ENCODE measurements at places on chromosomes 4 and X.
A peak's percentile ranks its signal among the peaks of the same experiment; 100 is the strongest.

DNA sequence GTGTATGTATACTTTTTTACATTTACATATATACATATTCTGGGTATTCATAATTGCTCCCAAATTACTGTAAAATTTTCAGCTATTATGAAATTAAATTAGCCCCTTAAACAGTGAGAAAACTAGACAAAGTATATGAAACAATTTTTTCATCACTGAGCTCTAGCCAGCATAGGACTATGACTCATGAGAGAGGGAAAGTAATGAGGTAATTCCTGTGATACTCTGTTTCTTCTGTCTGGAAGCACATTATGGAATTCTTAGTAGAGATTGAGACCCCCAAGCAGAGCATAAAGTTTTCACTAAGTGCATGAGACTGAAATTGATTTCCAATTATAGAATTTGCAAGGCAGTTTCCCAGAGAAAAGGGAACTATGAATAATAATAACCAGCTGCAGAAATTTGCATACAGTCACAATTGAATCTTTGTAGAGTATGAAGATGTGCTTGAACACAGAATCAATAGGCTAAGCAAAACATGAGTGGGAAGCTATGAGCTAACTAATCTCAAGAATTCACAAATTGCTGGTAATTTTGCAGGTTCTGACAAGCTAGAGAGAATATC is 779.3 kb downstream of the ARAP2 start:
- DNase-seq = no peak

GRCh38 chr4:165926307-165926706 is 53.3 kb downstream of the TLL1 start:
- DNase-seq = no peak

GRCh38 chr4:128310266-128310697 is 22.7 kb upstream of the PGRMC2 start:
- DNase-seq = no peak

DNA sequence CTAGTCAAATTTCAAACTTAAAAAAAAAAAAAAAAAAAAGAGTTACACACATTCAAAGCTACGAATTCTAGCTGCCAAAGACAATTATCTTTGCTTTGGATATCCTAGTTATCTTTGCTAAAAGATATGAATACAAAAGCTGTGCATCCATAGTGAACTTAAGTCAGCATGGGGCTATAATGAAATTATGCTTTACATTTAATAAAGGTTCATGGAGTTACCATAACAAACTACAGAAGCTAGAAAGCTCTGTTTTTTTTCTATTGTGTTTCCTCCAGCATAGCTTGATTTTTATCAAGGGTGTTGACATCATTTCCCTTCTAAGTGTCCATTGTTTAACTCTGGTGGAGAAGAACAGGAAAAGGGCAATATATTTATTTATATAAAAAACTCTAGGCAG is 234.1 kb downstream of the ANKRD50 start:
- no peak for DNase-seq

- no peak for DNase-seq
Observed at GRCh38 chr4:5991405-5991804, 26.8 kb downstream of the C4orf50 start.

GRCh38 chr4:80585542-80585941 is 250.0 kb downstream of the CFAP299 start:
- no peak for DNase-seq

DNA sequence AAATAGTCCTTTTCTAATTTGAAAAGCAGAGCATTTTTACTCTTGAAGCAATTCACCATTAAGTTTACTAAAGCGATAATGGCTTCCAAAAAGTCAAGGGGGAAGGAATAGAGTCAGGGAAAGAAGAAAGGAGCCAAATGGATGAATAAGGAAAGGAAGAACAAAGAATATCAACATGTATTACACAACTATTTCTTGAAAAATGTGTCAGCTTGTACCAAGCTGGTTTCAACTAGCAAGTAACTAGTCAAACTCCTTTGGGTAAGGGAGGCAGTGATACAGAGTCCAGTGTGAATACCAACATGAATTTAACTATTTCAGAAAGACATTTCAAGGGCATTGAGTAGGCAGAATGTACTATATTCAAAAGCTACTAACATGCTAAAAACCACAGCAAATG is 112.1 kb downstream of the ARHGAP6 start:
- DNase-seq = no peak

GRCh38 chr4:121696170-121696580 is 605 bp downstream of the ANXA5 start:
- peak; percentile 35 for DNase-seq

- DNase-seq = no peak
Observed at GRCh38 chrX:101918751-101919150, 13.1 kb downstream of the ZMAT1 start.

DNA sequence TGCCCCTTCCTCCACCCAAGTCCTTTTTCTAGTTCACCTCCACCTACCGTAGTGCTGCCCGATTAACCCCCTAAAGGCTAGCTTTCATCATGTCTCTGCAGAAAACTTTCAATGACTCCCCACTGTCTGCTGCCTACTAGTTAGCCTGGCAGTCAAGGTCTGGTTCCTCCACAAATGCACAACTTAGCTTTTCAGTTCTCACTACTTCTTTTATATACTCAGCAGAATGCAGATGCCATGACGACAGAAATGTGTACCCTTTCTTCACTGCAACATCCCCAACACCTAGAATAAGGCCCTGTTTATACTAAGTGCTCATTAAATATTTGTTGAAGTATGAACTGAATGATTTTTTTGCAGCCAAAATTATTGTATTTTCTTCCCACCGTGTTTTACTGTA is 30.9 kb upstream of the RASGEF1B start:
- no peak for DNase-seq

- DNase-seq = no peak
Observed at GRCh38 chrX:100721328-100721727, 10.6 kb downstream of the SYTL4 start.

DNA sequence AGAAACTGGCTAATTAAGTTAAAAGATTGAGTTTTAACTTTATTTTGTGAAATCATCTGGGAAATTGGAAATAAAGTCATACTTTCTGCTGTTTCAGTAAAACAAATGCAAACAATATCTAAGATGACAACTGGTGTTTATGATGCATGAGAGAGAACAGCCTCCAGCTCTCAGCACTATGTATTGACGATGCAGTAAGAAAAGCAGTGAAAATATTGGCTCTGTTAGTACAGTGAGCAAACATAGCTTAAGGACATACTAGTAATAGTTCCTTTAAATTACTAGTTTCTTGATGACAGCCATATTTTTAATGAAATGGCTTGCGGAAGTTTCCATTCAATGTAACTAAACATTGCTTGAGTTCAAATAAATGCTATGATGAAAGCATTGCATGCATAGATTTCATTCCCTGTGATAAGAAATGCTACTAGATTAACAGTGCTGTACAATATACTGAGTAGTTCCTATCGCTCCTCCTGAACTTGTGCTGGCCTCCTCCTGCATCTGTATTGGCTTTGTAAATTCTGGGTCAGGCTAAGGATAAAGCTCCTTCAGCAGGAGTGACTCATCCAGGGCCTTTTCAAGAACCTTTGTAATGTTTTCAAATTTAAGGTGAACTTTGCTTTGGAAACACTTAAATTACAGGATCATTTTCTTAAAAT is 11.6 kb downstream of the ARHGAP24 start:
- no peak for DNase-seq

DNA sequence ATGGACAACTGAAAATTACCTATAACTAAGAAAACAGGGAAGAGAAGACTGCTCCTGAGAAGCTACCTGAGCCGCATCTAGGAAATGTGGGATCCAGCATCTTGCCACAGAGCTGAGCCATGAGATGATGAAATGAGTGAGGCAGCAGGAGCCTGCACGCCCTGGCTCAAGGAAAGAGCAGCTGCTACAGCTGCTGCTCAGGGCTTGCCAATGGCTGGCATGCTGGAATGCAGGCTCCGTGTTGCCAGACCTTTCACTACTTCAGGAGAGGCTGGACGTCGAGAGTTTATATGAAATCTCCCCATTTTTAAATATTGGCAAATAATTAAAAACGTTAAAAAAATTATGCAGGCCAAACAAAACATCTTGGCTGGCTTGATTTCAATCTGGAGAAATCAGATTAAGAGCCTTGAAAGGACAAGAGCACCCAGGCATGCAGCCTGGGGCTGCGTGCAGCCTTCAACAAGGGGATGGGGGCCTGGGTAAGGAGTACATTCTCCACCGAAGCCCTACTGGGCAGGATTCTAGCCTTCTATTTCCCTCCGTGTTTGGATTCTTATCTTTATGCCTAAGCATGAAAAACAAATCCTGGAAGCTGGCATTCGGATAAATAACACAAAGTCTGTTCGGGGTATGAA is 227.6 kb downstream of the NR3C2 start:
- DNase-seq = no peak

- no peak for DNase-seq
Observed at GRCh38 chr4:73257651-73258435, 755 bp downstream of the ANKRD17 start.

GRCh38 chrX:4935401-4935800 is 1222.0 kb upstream of the PRKX start:
- no peak for DNase-seq

GRCh38 chr4:52038103-52038912 is at the start of gene SGCB:
TSS of gene SGCB (minus strand) at chr4:52038299. CDS start at chr4:52038259, 40 bp downstream.
- DNase-seq = peak; percentile 63

DNA sequence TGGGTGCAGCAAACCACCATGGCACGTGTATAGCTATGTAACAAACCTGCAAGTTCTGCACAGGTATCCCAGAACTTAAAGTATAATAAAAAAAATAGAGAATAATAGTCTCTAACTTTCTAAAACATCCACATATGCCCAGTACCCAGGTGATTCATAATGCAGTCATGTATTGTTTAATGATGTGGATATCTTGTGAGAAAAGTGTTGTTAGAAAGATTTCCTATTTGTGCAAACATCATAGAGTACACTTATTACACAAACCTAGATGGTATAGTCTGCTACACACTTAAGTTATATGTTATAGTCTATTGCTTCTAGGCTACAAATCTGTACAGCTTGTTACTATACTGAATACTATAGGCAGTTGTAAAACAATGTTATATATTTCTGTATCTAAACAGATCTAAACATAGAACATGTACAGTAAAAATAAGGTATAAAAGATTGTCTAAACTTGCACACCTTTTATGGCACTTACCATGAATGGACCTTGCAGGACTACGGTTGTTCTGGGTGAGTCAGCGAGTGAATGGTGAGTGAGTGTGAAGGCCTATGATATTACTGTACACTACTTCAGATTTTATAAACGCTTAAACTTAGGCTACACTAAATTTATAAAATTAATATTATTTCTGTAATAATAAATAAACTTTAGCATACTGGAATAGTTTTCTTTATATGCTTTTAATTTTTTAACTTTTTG is 232.2 kb upstream of the SLIT2 start:
- no peak for DNase-seq

- no peak for DNase-seq
Observed at GRCh38 chrX:3651277-3651676, 62.2 kb downstream of the PRKX start.

GRCh38 chr4:141020801-141021261 is 112.4 kb downstream of the RNF150 start:
- DNase-seq = no peak

DNA sequence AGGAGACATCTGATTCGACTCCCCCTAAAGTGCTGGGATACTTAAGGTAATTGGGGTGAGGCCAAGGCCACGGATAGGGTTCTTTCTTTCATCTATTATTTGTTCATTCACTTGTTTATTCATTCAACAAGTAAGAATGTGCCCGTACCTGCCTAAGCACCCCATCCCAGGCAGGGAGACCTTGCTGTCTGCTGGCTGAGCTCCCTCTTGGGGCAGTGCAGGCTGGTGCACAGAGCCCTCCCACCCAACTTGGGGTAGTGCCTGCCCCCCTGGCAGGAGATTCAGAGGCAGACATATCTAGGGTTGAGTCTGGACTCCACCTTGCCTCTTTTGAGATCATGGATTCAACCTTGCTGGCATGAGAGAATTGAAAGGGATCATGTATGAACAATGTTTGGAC is 95.7 kb downstream of the DRD5 start:
- DNase-seq = no peak

DNA sequence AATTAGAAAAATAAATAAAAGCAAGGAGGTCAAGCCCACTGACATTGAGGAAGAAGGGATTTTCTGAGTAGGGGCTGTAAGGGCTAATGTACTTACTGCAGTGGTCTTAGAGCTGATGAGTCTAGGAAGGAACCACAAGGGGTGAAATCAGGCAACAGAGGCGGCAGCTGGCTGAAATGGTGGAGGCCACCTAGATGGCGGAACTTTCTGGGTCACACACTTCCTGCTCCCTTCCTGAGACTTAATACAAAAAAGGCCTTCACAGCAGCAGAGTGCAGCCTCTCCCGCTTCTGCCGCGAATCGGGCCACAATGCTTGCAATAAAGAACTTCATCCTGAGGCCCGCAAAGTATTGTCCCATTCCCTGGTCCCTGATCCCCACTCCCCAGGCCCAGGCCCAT is 15.4 kb downstream of the SNX12 start:
- DNase-seq = no peak

DNA sequence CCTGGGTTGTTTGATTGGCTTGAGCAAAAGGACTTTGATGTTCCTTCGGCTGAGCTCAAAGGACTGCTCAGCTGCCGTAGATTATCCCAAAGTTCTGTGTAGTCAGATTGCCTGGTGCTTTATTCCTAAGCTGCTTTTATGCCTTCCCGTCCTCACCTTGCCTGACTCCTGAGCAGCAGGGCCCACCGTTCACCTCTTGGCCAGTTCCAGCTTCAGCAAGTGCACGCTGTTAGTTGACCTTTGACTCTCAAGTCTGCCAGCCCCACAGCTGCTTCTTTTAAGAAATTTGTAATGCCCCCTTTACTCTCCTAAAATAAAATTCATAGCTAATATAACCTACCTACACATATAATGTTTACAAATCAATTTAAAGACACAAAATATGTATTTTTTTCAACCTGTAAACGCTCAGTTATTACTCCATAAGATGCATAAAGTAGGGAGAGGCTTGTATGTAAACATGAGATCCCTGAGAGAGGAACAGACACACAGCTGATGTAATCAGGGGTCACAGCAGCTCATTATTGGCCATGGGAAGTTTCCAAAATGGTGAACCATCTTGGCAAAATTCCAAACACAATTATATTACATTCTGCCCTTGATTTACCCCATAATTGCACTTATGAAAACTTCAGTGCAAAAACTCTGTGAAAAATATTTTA is 28.6 kb downstream of the UCHL1 start:
- no peak for DNase-seq

DNA sequence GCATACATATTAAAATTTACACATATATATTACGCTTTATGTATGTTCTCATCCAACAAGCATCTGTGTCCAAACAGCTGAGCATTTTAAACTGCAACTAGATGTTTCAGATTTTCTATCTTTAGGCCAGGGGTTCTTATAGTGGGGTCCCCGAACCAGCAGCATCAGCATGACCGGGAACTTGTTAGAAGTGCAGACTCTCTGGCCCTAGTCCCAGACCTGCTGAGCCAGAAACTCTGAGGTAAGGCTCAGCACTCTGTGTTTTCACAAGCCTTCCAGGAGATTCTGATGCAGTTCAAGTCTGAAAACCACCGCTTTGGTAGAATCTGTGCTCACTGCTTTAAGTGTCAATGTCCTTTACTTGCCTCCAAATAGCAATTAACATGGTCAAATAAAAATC is 266.2 kb upstream of the CASK start:
- DNase-seq = no peak

- no peak for DNase-seq
Observed at GRCh38 chr4:127400276-127400675, 232.5 kb upstream of the INTU start.

Measured in T-helper 9 cell (primary cell).